Endothelial cell of umbilical vein (primary cell): ENCODE measurements at places on chromosomes 11 and 22. TPM values are rescaled to one million over a fixed set of nuclear protein-coding genes. Genes with fewer than 3 reads are reported as not detected.

Gene ARHGAP8
- not detected in 2 replicates for total RNA-seq

Gene OR5A1
- not detected in 2 replicates for total RNA-seq

Gene SYNGR1
- 3.7 and 3.8 TPM in 2 replicates for total RNA-seq

Gene OR4A16
- not detected in 2 replicates for total RNA-seq

Gene HTR3B
- not detected in 2 replicates for total RNA-seq

Gene TSPAN32
- total RNA-seq: not detected in 2 replicates
